ENCODE measurements at places on chromosomes 16 and 17. TPM values are rescaled to one million over a fixed set of nuclear protein-coding genes. Genes with fewer than 3 reads are reported as not detected.

Gene RMI2
- total RNA-seq = 1.5 TPM

Gene ABCA6
- total RNA-seq = 31.7 TPM

Gene CACNA1G
- total RNA-seq = 0.32 TPM

Gene SDR42E1
- total RNA-seq = 0.16 TPM
